Stimulated activated CD8-positive, alpha-beta memory T cell treated with anti-CD3 and anti-CD28 coated beads, Interleukin-4, amount 100 ng/mL, for 4 hours (primary cell): ENCODE measurements at places on chromosomes 3 and 15.

- DNase-seq: no peak
These were observed 26.0 kb upstream of the BOC start for GRCh38 chr3:113185194-113185835.

DNA sequence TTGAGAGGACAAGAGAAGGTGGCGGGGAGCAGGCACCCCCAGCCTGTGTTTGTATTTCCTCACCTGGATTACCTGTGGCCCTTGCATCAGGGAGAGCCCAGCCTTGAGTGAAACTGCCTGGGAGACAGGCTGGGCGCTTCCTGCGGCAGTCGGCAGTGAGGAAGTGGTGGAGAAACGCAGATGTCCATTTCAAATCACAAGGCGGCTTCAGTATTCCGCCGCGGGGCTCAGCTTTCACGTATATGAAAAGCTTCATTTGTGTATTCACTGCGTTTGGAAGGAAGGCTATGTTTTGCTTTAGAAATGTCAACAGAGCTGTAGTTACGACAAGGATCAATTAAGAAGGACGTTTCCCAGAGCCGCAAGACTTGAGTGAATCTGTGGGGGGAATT, 167.4 kb upstream of the CTDSPL start:
- DNase-seq: no peak

DNA sequence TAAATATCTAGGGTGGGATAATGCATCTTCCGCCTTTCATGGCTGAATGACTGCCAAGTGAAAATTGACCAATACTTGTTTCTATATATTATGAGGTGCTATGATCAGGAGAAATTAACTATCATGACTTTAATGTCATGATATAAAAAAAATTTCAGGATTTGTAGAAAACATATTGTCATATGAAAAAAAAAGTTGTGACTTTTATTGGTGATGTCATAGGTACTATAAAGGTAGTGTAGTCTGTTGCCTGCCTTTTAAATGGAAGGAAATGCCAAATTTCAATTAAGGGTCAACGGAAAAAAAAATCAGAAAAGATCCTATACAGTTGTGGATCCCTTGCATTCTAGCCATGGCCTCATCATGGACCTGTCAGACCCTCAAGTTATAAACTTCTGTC, 15.5 kb downstream of the LRRC3B start:
- no peak for DNase-seq

- DNase-seq: no peak
These were observed 38.9 kb upstream of the CFAP20DC start for GRCh38 chr3:59088761-59089160.

- DNase-seq: no peak
These were observed 4.5 kb upstream of the USP19 start for GRCh38 chr3:49124991-49125670.

DNA sequence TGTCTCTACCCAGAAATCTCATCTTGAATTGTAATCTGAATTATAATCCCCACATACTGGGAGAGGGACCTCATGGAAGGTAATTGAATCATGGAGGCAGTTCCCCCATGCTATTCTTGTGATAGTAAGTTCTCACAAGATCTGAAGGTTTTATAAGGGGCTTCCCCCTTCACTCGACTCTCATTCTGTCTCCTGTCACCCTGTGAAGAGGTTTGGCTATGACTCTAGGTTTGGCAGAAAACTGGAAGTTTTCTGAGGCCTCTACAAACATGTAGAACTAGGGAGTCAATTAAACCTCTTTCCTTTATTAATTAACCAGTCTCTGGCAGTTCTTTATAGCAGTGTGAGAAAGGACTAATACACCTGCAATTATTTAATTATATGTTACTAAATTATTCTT, 125.2 kb upstream of the TGFBR2 start:
- no peak for DNase-seq

- no peak for DNase-seq
These were observed 4.4 kb downstream of the CHCHD4 start for GRCh38 chr3:14120111-14120920.

- no peak for DNase-seq
These were observed 28.8 kb downstream of the CYP8B1 start for GRCh38 chr3:42846685-42847522.

- no peak for DNase-seq
These were observed 10.3 kb downstream of the ZBTB47 start for GRCh38 chr3:42663581-42664437.

DNA sequence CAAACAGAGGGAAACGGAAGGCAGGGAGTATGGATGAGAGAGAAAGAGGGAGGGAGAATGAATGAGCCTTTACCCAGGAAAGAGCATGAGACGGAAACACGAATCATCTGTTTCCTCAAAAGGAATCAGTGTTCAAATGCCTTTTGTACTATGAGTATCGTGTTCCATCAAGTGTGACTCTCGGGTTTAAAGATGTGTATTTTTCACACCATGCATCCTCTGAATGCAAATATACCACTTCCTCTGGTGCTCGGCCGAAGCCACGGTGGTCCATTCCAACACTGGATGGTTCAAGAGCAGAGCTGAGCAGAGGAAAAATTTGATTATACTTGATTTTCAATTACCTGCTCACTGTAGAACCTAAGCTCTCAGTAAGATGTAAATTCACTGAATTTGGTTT, 505.1 kb downstream of the MECOM start:
- DNase-seq: no peak

GRCh38 chr15:63501256-63502089, 2.9 kb upstream of the USP3 start:
- DNase-seq: no peak

DNA sequence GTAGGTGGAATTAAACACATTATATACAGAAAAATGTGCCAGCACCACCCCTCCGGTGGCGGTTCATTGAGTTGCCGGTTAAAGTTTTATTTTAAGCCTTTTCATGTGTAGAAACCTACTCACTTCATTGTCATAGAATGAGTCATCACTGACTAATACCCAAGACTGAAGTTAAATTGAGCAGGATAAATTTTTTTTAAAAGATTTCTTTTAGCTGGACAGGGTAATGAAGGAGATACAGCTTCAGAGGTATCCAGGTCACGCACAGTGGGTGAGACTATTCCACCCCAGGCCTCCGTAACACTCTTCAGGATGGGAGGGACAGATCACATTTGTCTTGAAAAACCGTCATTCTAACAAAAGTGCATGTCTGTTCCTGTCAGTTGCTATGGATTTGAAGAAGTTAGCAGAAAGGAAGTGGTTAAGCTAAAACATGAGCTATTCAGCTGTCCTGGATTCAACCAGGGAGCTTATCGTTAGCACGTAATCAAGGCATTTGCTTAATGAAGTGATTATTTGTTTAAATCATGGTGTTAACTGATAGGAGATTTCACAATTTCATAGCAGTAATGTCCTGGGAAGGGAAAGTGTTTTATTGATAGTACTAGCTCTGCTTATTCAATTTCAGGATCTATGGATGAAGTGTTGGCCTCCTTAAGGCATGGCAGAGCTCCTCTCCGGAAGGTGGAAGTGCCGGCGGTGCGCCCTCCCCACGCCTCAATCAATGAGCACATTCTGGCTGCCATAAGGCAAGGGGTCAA, 23.4 kb downstream of the WHAMM start:
- DNase-seq: no peak

DNA sequence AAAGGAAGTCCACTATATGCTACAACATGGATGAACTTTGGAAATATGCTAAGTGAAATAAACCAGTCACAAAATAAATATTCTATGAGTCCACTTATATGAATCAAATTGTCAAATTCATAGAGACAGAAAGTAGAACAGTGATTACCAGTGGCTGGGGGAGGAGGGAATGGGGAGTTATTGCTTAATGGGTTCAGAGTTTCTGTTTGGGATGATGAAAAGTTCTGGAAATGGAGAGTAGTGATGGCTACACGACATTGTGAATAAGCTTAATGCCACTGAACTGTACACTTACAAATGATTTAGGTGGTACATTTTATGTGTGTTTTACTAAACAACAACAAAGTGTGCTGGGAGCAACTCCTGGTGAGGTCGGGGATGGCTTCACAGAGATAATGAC, 38.1 kb downstream of the HOMER2 start:
- no peak for DNase-seq

GRCh38 chr3:195911946-195912270, 3.6 kb upstream of the TNK2 start:
- DNase-seq: no peak

DNA sequence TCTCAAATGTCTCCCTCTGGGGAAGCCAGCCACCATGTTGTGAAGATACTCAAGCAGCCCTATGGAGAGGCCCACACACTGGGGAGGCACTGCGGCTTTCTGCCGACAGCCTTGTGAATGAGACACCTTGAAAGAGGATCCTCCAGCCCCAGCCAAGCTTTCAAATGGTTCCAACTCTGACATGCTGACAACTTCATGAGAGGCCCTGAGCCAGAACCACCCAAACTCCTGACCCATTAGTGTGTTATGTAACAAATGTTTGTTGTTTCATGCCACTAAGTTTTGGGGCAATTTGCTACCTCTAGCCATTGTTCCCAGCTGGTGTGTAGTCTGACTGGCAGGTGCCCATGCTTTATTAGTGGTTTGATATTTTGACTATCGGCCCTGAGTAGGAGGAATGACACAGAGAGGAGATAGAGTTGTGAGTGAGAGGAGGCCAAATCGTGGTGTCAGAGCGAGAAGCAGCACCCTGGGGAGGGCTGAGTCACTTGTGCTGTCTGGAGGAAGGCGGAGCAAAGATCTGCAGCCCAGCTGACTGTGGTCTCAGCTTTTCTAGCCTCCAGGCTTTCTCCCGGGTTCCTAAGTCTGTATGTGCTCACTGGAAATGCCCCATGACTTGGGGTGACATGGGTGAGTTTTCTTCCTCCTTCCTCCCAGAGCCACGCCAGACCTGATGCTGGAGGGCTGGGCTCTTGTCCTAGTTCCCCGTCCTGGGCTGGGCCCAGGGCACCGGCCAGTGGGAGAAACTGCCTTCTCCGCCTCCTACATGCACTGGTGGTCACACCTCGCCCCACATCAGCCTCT, 56.7 kb upstream of the BLM start:
- peak; percentile 43 for DNase-seq

DNA sequence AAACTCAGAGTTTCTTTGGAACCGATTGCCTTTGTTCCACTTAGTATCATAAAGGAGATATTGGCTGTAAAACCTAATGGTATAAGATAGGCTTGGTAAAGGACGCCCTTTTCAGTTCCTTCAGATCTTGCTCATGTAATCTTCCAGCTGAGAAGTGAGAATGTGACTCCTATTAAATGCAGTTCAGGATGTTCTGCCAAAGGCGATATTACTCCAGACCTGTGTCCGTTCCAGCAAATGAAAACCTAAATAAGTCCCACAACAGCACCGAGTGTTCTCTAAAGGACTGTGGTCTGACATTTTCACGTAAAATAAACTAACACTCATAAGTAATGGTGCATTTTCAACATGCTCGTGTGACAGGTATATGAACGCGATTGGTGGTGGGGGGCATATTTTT, 276.2 kb downstream of the FEZF2 start:
- DNase-seq: no peak

GRCh38 chr15:77537006-77537405, 95.7 kb downstream of the LINGO1 start:
- DNase-seq: no peak

GRCh38 chr3:79306934-79307570, 460.7 kb downstream of the ROBO1 start:
- no peak for DNase-seq

DNA sequence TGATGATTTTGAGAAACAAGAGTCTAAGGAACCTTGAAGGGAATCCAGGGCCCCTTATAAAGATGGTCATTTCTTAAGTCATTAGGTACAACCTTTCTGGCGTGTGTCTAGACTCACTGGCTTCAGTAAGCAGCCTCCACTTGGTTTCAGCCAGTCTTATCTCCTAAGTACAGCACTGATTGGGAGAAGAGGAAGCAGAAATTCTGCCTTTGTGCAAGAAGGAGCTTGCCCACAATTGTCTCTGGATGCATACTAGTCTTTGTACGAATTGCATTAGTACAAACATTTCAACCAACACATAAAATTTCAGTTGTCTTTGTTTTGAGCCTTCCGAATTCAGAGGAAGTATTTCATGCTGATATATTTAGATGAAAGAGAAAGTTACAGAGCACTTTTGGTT, 139.4 kb downstream of the SLCO3A1 start:
- DNase-seq: no peak

DNA sequence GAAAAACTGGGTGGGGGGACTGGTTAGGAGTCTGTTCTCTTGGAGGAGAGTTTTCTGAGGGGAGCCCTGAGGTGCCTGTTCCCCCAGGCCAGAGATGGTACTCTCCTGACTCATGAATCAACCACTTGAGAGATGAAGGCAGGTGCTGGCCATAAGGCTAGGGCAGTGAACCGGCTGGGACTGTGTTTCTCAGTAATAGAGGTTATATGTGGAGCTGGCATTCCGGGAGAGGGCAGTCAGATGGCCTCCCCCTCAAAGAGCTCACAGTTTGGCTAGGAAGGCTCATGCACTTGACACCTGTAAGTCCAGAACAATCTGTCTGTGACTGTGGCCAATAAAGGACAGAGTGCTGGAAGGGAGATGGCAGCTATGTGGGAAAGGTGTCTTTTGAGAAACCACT, 10.0 kb upstream of the SCN10A start:
- no peak for DNase-seq

DNA sequence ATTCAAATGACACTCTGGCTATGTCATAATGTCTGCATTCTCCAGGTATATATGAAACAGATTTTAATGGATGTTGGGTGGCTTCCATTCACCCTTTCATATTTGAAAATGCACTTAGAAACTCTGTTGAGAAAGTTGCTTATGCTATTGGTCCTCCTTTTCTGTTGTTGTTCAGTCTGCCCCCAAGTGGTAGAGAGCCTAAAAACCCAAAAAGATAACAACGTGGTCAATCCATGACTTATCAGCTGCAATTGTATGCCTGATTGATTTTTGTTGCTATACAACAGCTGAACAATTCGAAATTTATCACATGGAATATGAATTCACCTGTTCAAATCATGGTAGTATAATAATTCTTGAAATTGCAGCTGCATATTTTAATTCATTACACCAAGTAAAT, 279.8 kb downstream of the ROBO2 start:
- DNase-seq: no peak

- DNase-seq: no peak
These were observed 812.3 kb downstream of the NSUN3 start for GRCh38 chr3:94875149-94875548.

GRCh38 chr3:176566757-176567156, 630.5 kb downstream of the TBL1XR1 start:
- no peak for DNase-seq

DNA sequence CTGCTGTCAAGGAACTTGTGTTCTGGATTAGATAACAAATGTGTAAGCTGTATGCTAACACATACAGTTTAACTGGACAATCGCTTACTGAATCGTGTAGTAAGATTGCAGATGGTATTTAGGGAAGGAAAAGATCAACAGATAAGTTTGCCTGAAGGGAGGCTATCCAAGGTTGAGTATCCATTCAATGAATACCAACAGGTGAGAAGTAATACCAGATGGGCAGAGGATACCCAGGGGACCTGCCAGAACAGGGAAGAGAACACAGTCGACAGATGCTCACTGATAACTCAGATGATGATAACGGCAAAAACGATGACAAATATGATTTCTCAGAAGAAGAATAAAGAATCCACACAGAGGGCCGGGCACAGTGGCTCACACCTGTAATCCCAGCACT, 3.2 kb upstream of the UACA start:
- DNase-seq: no peak
